ENCODE measurements at places on chromosomes 2 and 18. TPM values are rescaled to one million over a fixed set of nuclear protein-coding genes. Genes with fewer than 3 reads are reported as not detected.

DNA sequence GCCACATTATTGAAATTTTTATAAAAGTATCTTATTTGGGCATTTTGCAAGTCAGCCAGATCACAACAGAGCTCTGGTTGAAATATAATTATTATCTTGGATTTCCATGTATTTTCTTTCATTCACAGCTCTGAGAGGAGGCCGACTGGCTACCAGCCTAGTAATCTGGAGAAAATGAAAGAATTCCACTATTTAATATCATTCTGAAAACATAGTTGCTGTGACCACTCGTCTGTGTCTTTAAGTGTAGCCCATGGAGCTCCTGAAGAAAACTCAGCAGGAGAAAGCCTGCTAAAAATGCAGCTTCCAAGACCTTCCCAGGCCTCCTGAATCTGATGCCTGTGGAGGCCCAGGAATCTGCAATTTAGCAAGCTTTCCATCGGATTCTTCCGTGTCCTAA lies 114.7 kb downstream of the SH3BP4 start:
- no peak for DNase-seq

- no peak for DNase-seq
Measured at GRCh38 chr2:66691031-66691965, 256.4 kb downstream of the MEIS1 start.

SLC9A2 gene
- 0.15 TPM for total RNA-seq

DNA sequence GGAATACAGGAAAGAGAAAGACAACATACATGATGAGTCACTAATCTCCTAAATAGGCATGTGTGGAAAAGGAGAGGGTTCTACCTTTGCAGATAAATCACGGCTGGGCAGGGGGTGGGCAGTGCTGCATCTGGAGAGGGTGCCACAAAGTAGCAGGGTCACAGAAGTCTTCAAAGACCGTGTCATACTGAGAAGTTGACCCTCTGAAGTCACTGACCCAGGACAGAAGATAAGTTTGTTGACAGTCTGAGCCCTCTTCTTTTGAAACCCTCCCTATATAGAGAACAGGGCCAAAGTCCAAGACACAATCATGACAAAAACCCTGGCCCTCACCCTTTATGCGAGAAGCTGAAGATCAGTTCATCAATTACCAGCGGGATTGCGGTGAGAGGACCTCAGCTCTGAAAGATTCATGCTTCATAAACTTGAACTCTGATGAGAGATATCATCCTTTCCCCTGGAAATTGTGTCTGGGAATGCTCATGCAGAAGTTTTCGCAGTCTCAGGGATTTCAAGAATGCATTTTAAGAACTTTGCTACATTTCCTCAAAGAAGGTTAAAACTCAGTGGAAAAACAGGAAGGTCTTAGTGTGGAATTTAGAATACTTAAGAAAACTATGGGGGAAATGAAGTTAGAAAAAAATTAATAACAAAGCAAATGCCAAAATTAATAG lies 129.5 kb downstream of the FAM124B start:
- DNase-seq, result no peak

SCN3A gene
- 0.84 TPM for total RNA-seq

- no peak for DNase-seq
Measured at GRCh38 chr18:56001576-56001975, 413.6 kb upstream of the TCF4 start.

BOLL gene
- total RNA-seq, result not detected

FOXD4L1 gene
- not detected for total RNA-seq

- peak; percentile 83 for DNase-seq
Measured at GRCh38 chr2:47070920-47071824, 83.9 kb downstream of the STPG4 start.

DNA sequence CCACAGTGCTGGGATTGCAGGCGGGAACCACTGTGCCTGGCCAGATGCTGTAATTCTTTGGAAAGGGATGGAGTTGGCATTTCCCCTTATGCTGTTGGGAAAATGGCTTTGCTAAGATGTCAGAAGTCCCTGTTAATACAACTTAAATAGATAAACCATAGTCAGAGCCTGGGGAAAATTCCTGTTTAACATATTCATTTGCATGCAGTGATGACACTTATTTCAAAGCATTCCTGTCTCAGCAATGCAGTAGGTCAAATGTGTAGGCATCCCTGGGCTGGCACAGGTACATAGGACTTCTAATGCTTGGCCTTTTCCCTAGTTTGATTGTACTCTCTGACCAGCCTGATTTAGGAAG lies 38.6 kb downstream of the RAMP1 start:
- peak; percentile 11 for DNase-seq

GRCh38 chr2:187055463-187055862 lies 206.5 kb upstream of the ZSWIM2 start:
- no peak for DNase-seq

GRCh38 chr2:238496756-238497609 lies 70.3 kb downstream of the ASB1 start:
- DNase-seq, result no peak

DNA sequence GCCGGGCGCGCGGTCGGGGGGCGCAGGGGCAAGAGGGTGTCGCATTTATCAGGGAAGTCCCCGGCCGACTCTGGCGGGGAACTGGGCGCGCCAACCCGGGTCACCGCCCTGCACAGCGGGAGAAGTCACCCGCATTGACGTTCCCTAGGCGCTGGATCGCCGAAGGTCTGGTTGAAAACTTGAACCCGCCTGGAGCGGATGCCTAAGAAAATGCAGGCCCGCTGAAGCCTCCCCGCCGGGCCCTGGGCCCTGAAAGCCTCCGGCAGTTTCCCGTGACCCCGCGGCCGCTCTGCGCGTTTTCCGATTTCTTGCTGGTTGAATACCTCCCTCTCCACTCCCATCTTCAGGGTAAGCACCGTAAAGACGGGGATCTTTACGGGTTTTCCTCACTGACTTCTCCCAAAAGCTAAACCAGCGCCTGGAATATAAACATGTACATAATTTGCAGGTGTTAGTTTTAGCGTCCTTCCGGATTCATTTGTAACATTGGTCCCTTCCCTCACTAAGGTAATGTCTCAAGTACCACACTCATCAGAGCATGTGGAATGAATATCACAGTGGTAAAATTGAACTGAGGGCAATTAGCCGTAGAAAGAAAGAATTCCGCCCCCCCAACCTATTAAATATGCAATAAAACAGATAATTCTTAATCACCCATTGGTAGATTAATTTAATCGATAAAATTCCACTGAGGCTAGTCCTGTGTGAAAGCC lies 675 bp upstream of the SPIRE1 start:
- no peak for DNase-seq

- DNase-seq, result no peak
Measured at GRCh38 chr2:172234716-172235691, 132.3 kb upstream of the DLX2 start.

- DNase-seq, result no peak
Measured at GRCh38 chr2:70834881-70835280, 735 bp downstream of the CD207 start.

- DNase-seq, result no peak
Measured at GRCh38 chr2:97714084-97714949, 941 bp downstream of the ZAP70 start.

ACMSD gene
- not detected for total RNA-seq

DNA sequence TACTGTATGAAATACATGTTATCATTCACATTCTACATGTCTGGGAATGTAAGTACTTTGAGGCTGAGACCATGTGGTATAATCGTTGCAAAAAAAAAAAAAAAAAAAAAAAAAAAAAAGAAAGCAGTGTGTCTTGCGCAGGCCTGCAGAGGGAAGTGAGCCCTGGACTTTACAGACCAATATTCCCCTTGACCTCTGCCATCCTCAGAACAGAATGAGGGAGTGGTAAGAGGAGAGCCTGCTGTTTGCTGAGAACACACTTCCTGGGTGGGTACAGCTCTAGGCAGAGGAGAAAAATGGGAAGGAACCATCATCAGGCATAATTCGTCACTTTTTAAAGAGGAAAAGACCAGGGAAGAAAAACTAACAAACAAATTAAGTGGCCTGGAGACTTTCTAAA lies 28.8 kb upstream of the TBC1D8 start:
- no peak for DNase-seq

DNA sequence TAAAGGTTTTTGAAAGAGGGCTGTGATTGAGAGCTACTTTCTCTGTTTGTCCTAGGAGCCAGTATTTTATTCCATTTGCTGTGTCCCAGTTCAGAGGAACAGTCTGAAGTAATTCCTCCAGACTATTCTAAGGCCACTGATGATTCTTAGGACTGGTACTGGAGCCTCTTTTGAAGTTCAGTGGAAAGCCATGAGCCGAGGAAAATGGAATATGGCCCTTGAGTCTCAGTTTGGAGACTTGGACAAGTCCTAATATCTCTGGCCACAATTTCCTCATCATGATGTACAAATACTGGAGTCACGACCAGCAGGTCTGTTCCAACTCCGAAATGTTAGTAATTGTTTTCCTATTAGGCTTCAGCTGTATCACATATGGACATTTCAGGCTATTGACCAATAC lies 7.1 kb upstream of the COLEC12 start:
- DNase-seq, result no peak

TRIM43 gene
- total RNA-seq, result not detected

- DNase-seq, result no peak
Measured at GRCh38 chr2:15425712-15426111, 135.4 kb downstream of the NBAS start.

DNA sequence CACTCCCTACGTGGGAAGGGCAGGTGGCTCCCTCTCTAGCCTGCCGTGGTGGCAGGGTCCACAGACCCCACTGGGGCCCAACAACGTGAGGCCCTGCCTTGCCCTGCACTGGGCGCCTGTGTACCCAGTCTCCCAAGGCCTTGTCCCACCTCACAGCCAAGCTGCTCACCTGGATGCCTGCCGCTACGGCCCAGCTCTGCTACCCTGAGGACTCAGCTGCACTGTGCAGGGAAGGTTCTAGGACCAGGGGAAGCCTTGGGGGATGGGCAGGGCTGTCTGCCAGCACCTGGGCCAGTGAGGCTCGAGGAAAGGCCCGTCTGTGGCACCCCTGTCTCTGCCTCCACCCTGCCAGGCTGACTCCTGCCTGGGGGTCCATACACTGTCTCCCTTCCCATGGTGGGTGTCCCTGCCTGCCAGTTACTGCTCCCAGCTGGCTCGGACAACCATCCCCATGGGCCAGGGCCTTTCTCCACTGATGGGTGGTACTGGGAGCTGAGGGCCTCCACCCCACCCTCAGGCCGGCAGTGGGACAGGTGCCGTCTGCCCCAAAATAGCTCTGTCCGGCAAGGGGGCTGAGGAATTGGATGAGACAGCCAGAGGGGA lies 33.2 kb downstream of the HS6ST1 start:
- peak; percentile 22 for DNase-seq

DSG4 gene
- not detected for total RNA-seq

DNA sequence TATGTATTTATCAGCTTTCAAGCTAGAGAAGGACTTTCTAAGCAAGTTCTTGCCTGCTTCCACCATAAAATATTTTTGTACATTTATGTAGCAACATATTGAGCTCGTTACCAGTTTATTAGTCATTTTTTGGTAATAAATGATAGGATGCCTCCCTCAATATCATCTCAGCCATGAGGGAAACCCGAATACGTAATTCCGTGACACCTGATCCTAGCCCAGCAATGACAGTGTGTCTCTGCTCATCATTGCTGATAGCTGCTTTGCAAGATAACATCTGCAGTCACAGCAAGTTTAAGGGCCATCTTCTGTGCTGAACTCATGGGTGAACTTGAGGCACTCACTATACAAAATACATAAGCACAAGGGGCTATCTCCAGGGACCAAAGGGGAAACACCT lies 62.2 kb downstream of the COL6A3 start:
- no peak for DNase-seq

All from left ventricle myocardium superior (tissue), 1 donor.